ENCODE measurements at places on chromosomes 7 and 10. TPM values are rescaled to one million over a fixed set of nuclear protein-coding genes. Genes with fewer than 3 reads are reported as not detected.
A peak's percentile ranks its signal among the peaks of the same experiment; 100 is the strongest.

GRCh38 chr7:32039000-32039756 lies 31.0 kb downstream of the PDE1C start:
- no peak for DNase-seq

DNA sequence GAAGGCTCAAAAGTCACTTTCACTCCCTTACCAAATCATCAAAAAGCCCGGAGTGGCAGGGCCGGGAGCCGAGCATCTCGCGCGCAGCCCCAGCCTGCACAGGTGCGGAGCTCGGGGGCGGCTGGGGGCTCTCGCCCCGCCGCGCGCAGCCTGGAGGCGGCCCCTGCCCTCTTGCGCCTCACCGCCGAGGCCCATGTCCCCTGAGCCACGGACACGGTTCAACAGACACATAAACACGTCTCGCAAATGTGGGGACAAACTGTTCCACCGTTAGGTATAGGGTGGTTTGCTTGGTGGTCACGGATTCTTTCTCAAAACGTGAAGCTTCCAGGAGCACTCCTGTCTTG lies 700 bp downstream of the GSAP start:
- DNase-seq, result no peak

DNA sequence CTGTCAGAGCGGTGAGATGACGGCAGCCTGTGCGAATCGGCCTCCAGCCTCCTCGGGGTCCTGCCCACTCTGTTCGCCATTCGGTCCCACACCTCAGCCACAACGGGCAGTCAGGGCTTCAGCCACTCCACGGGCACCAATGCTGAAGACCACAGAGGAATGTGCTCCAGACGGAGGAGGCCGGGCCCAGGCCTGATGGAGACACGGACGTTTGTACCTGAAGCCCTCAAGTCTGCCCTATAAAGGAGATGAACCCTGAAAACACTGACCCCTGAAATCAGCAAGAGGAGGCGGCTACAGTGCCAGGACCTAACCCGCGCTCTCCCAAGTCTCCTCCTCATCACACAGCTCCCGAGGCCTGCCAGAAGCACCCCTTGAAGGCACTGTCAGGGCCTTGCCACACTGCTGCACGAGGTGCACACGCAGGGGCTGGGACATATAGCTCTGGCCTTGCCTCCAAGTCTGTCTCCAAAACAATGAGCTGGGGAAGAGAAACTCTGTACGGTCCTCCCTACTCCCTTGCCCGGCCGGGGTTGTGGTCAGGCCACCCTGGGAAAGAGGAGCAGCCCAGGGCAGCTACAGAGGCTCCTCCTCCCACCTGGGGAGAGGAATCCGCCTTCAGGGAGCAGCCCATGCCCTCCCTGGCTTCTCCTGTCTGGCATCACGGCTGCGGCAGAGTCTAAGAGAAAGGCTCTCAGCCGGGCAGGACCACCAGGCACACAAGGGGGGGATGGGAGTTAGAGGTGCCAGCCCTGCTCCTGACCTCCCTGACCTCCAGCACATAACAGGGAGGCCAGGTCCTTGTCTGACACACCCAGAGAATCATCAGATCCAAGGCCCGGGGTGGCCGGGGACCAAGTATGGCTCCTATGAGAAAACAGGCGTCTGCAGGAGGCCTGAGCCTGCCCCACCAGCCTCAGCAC lies 310.1 kb downstream of the PTPRN2 start:
- no peak for DNase-seq

GRCh38 chr7:132576721-132577085 lies 433 bp upstream of the PLXNA4 start:
- DNase-seq, result no peak

- DNase-seq, result no peak
Measured at GRCh38 chr7:129188892-129189660, 643 bp downstream of the SMO start.

GRCh38 chr10:3886641-3887251 lies 101.7 kb upstream of the KLF6 start:
- DNase-seq, result peak; percentile 42

DNA sequence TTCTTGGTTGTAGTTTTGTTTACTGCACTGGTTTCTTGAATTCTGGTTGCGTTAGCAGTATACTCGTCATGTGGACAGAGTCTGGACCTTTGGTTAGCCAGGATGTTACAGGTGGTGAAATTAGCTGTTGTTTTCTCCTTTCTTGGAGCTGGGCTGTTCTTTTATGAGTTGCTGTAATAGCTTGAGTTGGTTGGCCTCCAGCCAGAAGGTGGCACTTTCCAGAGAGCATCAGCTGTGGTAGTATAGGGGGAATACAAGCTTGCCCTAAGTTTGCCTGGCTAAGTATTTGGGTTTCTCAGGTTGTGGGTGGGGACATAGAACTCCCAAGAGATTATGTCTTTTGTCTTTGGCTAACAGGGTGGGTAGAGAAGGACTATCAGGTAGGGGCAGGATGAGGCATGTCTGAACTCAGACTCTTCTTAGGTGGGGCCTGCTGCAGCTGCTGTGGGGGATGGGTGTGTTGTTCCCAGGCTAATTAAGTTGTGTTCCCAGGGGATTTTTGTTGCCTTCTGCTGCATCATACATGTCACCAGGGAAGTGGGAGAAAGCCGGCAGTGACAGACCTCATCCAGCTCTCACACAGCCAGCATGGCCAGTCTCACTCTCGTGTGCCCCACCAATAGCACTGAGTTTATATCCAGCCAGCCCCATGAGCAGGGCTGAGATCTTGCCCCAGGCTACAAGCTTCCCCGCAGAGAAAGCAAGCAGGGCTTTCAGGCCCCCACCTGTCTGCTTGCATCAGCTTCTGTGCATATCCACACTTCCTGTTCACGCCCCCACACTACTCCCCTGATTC lies 246.7 kb upstream of the TPK1 start:
- no peak for DNase-seq

Gene TFPI2
- total RNA-seq, result 0.89 TPM

Gene PAPSS2
- 7.2 TPM for total RNA-seq

Gene AS3MT
- total RNA-seq, result 8.9 TPM

Gene CUBN
- total RNA-seq, result 18.1 TPM

All from skin of body (tissue), 3 donors.